ENCODE measurements at places on chromosomes 3 and 15.

GRCh38 chr15:23546158-23546557, 19.3 kb upstream of the MKRN3 start:
- no peak for DNase-seq

- DNase-seq: no peak
These were observed 660.9 kb upstream of the NAALADL2 start for GRCh38 chr3:174198199-174198598.

- peak; percentile 36 for DNase-seq
These were observed 17.9 kb upstream of the CRABP1 start for GRCh38 chr15:78322243-78322642.

- no peak for DNase-seq
These were observed 53.6 kb upstream of the GATA2 start for GRCh38 chr3:128546646-128547045.

Data from AG08395 (cell line).